ENCODE measurements at places on chromosomes 2 and 18.
A peak's percentile ranks its signal among the peaks of the same experiment; 100 is the strongest.

GRCh38 chr2:188517549-188518215, 226.0 kb downstream of the GULP1 start:
- no peak for DNase-seq

DNA sequence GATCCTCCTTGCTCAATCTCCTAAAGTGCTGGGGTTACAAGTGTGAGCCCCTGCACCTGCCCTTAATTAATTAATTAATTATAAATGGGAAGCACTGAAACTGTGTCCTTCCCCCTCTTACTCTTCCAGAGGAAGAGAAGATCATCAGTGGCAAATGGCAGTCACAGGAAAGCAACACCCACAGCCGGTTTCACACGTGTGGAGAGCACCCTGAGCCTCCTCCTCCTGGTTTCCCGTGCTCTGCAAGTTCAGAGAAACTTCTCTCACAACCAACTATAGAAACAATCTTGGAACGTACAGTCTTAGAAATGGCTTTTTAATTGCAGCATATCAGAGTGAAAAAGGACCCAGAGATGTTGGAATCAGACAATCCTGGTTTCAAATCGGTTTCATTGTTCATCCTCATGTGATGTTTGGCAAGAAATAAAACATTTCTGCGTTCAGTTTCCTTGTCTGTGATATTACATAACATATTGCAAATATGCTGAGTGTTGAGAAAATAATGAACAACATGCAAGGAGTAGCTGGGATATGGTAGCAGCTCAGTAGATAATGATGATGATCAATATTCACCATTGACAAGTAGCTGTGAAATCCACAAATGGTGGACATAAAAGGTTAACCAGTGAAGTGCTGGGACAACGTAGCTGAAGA, 141.0 kb upstream of the KCTD1 start:
- DNase-seq = no peak

GRCh38 chr2:240149943-240150784, 9.7 kb upstream of the OTOS start:
- DNase-seq = peak; percentile 11

DNA sequence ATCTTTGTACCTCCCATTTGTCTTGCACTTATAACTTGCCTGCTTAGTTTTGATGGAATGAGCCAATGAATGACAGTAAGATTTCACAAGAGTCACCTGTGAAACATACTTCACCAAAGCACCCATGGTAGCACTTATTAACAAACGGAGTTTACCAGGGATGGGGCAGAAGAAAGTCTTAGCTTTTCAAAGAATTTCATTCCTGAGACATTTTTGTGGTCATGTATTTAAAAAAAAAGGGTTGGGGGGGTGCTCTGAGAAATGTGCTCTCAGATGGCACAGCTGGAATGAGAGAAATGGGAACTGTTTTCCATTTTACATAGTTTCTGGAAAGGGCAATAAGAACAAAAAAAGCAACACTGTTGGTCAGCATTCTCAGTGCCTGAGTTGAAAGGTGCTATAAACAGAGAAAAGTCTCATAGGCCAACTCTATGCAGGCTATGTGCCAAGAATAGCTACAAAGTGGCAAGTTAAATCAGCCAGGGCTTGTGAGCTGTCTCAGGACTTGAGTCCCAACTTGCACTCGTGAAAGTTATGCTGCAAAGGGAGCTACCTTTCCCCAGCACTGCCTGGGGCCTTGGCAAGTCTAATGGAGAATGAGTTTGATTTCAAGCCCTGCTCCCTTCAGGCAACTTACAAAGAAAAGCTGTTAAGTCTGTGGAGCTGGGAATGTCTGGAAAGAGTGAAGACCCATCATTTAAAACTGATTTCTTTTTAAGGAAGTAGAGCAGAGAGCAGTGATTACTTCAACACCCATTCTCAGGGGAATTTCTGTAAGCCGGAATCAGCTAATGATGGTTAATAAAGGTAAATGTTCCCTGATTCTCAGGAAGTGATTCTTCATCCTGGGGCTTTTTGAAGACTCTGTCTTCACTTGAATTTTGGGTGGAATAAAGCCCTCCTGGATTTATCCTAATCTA, 170.6 kb downstream of the SLC8A1 start:
- no peak for DNase-seq

GRCh38 chr2:145731467-145731866, 1211.5 kb upstream of the ZEB2 start:
- no peak for DNase-seq

- DNase-seq = no peak
These were observed 1003.5 kb downstream of the TSN start for GRCh38 chr2:122758967-122759366.

DNA sequence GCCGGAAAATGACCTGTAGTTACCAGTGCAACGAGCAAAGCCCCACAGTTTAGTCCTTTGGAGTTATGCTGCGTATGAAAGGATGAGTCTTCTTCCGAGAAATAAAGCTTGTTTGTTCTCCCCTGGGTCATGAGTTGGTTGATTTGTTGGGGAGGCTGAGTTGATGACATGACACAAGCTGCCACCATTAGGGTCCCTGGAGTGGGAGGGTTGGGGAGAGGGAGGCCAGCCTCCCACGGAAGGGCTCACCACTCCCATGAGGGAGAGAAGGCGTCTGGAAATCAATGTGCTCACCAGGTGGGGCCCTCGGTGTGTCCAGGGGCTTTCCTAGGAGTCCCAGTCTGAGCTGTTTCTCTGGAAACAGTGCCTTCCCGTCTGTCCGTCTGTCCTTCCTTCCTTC, 7.4 kb upstream of the DGKD start:
- no peak for DNase-seq

DNA sequence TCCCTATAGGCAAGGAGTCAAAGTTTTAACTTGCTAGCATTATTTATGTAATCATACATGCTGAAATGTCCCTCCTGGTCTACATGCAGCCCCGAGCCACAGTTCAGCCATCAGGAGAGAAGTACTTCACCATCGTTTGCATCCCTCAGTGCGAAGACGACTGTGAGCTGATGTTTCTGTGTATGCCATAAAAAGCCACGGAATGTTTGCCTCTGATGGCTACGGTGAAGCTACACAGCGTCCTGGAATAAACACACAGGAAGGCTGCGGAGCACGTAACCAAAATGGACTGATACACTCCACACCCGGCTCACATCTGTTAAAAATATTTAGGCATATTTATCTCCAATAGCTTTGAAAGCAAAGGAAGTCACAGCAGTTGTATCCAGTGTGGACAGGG, 4.3 kb upstream of the SALL3 start:
- no peak for DNase-seq

- no peak for DNase-seq
These were observed 78.0 kb downstream of the NDUFA10 start for GRCh38 chr2:239946864-239947728.

- DNase-seq = no peak
These were observed 376.3 kb upstream of the UBE2E3 start for GRCh38 chr2:180604077-180604476.

DNA sequence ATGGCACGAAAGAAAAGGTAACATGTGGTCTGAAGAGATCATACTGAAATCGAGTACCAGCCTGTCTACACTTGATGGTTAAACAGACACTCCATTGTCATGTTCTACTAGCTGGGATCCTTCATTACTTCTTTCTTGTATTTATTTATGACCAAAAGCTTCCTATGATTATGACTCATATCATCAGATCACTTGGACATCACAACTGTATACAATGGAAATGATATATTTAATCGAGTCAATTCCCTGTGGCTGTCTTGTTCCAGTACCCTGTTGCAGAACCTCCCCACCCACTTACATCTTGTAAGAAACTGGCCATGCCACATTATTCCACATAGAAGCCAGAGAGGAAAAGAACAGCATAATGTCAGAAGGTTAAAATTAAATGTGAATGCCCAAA, 358.9 kb downstream of the ZEB2 start:
- no peak for DNase-seq

DNA sequence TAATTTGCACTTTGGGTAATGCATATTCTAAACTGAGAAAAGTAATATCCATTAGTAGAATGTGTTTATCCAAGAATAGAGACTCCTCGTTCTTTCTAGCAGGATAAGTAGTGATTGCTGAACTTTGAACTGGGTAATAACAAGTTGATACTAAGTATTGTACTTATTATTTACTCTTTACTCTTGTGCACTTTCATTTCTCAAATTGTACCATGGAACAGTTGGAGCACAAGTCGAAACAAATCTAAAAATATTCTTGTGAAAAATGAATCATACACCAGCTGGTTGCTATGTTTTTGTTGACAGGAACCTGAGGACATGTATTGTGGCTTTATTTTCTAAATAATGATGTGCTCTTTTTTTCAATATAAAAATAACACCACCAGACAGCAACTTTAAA, 111.9 kb downstream of the RGPD3 start:
- no peak for DNase-seq

GRCh38 chr2:43718530-43719124, 42.4 kb upstream of the C1GALT1C1L start:
- DNase-seq = no peak

- no peak for DNase-seq
These were observed 74.3 kb downstream of the GALNT13 start for GRCh38 chr2:153946036-153946435.

- DNase-seq = no peak
These were observed 266.2 kb downstream of the PHLPP1 start for GRCh38 chr18:62981566-62981965.

GRCh38 chr2:224716921-224717320, 756 bp upstream of the CCDC195 start:
- DNase-seq = no peak

DNA sequence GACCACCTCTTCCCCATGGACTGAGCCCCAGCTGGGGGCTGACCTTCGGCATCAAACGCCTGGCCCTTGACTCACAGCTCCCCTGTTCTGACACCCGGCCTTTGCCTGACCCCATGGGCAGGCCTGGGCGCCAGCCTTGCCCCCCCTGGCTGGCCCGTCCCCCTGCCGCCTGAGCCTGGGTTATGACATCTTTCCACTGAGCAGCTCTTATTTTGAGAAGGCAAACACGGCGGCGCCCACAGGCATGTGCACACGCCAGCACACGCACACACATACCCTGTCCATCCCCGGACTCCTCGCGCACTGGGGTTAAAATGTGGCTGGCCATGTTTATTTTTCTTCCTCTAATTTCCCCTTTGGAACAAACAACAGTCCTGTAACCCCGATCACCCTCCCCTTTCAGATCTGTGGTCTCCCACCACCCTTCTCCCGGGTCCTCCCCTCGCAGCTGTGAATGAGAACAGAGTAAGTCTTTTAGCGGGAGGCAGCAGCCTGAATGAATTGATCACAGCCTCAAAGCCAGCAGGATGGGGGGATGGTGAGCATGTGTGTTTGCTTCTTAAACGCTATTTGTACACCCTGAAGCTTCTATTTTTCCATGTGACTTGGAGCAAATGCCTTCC, 11.8 kb upstream of the ATOH8 start:
- DNase-seq = peak; percentile 67

- DNase-seq = no peak
These were observed 106.5 kb downstream of the SEPTIN10 start for GRCh38 chr2:109507217-109507616.

DNA sequence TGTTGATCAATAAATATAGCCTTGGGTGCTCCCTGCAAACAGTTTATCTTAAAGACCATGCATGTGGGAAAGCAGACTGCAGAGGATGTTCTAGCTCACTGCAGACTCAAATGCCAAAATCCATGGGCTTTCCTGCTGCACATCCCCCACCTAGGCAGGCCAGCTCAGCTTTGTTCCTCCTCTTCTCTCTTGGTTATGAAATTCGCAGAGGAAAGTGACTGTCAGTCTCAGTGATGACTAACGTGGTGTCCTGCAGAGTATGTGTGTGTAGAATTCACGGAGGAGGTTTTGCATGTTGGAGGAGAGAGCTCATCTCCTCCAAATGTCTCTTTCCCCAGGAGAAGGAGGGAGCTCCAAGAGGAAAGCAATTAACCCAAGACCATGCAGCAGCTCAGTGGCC, 21.4 kb upstream of the KCNS3 start:
- DNase-seq = no peak

- no peak for DNase-seq
These were observed 71.2 kb upstream of the DOCK10 start for GRCh38 chr2:225113371-225114015.

DNA sequence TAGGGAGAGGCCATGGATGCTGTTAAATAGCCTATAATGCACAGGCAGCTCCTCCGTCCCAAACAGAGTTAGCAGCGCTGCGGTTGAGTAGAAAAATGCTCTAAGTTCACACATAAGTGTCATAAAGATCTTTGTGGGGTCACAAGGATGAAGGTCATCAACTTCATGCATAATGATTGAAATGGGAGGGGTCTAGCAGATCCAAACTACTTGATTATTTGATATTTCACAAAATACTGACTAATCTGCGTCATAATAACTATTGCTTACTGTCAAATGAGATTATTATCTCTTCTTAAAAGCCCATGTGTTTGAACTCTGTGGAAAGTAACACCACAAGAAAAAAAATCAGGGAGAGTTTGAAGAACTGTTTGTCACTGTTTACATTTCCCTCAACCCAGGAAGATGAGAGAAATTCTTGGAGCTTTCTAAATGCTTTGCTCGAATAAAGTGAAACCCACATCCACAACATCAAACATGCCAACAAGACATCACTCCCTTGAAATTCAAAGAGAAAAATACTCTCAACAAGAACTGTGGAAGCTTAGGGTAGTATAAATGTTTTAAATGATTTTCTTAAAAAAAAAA, 50.5 kb upstream of the CREB1 start:
- DNase-seq = no peak

- no peak for DNase-seq
These were observed 107.1 kb downstream of the PLB1 start for GRCh38 chr2:28602751-28603639.

GRCh38 chr2:184053326-184053725, 545.0 kb upstream of the ZNF804A start:
- no peak for DNase-seq
